Left ventricle myocardium inferior (tissue), 1 donor: ENCODE measurements at places on chromosomes 5 and 9.

- H3K27me3 ChIP-seq, result peaks cover 73% of the 10 kb centered on the region
- H3K27ac ChIP-seq, result peak overlapping the region; percentile 58
- peaks cover 19% of the 10 kb centered on the region for H3K4me1 ChIP-seq
- peak; percentile 35 for DNase-seq
These were observed 975 bp upstream of the NXNL2 start for GRCh38 chr9:88533951-88534455.

DNA sequence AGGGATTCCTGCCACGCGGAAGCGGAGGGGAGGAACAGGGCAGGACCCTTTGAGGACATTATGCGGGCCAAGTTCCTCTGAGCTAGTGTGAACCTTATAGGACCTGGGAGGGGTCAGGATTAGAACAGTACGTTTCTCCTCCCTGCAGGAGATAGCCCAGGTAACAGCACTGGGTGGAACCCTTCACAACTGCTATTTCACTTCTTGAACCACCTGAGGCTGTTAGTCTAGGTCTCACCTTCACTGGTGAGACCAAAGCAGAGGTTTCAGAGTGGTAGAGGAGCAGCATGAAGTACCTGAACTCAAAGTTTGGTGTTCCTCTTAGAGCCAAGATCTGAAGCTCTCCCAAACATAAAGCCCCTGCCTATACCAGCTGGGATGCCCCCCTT, 832 bp downstream of the EIF4EBP3 start:
- DNase-seq, result no peak
- peak overlapping the region; percentile 70 for H3K4me3 ChIP-seq
- peaks cover 53% of the 10 kb centered on the region for H3K4me1 ChIP-seq
- no peaks in the 10 kb centered on the region for H3K27me3 ChIP-seq

DNA sequence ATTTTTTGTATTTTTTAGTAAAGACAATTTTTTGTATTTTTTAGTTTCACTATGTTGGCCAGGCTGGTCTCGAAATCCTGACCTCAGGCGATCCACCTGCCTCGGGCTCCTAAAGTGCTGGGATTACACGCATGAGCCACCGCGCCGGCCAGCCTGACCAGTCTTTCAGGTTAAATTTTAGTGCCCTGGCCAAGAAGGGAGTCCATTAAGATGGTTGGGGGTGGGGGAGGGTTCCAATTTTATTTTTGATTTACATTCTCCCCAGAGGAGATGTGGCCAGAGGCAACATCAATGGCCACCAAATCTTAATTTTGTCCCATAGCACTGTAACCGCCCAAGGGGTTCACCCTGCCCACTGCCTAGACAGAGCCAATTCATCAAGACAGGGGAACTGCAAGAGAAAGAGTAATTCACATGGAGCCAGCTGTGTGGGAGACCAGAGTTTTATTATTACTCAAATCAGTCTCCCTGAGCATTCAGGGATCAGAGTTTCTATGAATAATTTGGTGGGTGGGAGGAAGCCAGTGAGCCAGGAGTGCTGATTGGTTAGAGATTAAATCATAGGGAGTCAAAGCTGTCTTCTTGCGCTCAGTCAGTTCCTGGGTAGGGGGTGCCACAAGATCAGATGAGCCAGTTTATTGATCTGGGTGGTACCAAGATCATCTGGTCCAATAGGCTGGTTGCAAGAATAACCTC, 24.7 kb downstream of the TBCA start:
- H3K27me3 ChIP-seq, result no peaks in the 10 kb centered on the region
- no peak overlapping the region for H3K4me3 ChIP-seq
- DNase-seq, result no peak
- no peaks in the 10 kb centered on the region for H3K36me3 ChIP-seq

GRCh38 chr5:117143406-117143805, 568.8 kb upstream of the SEMA6A start:
- no peaks in the 10 kb centered on the region for H3K4me1 ChIP-seq
- no peaks in the 10 kb centered on the region for H3K27me3 ChIP-seq
- DNase-seq, result no peak
- no peaks in the 10 kb centered on the region for H3K36me3 ChIP-seq
- no peak overlapping the region for H3K27ac ChIP-seq
- H3K4me3 ChIP-seq, result no peak overlapping the region

- H3K4me3 ChIP-seq, result no peak overlapping the region
- H3K4me1 ChIP-seq, result peaks cover 5% of the 10 kb centered on the region
- DNase-seq, result no peak
- no peaks in the 10 kb centered on the region for H3K27me3 ChIP-seq
- no peak overlapping the region for H3K27ac ChIP-seq
- H3K36me3 ChIP-seq, result peaks cover 9% of the 10 kb centered on the region
These were observed 54.8 kb downstream of the MYO10 start for GRCh38 chr5:16881251-16881650.

- H3K4me3 ChIP-seq, result no peak overlapping the region
- no peaks in the 10 kb centered on the region for H3K4me1 ChIP-seq
- no peak for DNase-seq
- H3K27me3 ChIP-seq, result no peaks in the 10 kb centered on the region
These were observed 113.5 kb upstream of the IL6ST start for GRCh38 chr5:56108246-56108645.

DNA sequence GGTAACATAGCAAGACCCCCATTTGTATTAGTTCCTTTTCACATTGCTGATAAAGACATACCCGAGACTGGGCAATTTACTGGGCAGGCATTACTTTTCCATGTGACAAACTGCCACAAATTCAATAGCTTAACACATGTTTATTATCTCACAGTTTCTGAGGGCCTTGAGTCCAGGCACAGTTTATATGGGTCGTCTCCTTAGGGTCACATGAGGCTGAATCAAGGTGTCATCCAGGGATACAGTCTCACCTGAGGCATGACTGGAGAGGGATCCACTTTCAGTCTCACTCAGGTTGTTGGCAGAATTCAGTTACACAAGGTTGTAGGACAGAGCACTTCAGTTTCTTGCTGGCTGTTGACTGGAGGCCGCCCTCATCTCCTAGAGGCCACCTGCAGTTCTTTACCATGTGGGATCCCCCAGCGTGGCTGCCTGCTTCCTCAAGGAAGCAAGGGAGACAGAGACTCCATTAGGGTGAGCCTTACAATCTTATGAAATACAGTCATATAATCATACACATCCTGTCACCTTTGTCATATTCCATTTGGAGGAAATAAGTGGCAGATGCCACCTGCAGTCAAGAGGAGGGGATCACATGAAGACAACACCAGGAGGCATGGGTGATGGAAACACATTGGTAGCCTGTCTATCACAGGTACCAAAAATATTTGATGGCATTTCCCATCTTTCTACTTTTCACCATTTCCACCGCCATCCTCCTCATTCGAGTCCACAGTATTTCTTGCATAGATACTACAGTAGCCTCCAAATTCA, 15.1 kb upstream of the ERAP1 start:
- DNase-seq, result no peak
- peaks cover 5% of the 10 kb centered on the region for H3K27me3 ChIP-seq

DNA sequence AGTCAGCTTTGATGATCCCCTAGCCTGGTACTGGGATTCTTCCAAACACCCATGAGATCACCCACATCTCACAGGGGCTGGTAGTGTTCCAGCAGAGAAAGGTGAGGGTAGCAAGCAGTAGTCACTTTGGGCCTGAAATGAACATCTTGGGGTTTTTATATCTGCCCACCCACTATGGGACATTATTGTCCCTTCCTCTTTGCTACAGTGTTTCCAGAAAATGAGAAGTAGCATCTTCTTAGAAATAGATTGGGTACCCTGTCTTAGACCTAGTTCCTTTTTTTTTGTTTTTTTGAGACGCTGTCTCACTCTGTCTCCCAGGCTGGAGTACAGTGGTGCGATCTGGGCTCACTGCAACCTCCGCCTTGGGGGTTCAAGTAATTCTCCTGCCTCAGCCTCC, 249.2 kb upstream of the ANKRD55 start:
- DNase-seq, result no peak
- peaks cover 44% of the 10 kb centered on the region for H3K4me1 ChIP-seq
- H3K36me3 ChIP-seq, result no peaks in the 10 kb centered on the region
- peak overlapping the region; percentile 79 for H3K4me3 ChIP-seq

- H3K27me3 ChIP-seq, result no peaks in the 10 kb centered on the region
- no peak for DNase-seq
- no peak overlapping the region for H3K27ac ChIP-seq
- H3K4me1 ChIP-seq, result no peaks in the 10 kb centered on the region
- H3K4me3 ChIP-seq, result no peak overlapping the region
These were observed 72.3 kb downstream of the IQGAP2 start for GRCh38 chr5:76475385-76475784.

- H3K27ac ChIP-seq, result no peak overlapping the region
- H3K4me3 ChIP-seq, result no peak overlapping the region
- no peaks in the 10 kb centered on the region for H3K27me3 ChIP-seq
These were observed 26.0 kb downstream of the RLN2 start for GRCh38 chr9:5278486-5278885.

GRCh38 chr9:33868440-33868973, 51.5 kb downstream of the UBE2R2 start:
- no peaks in the 10 kb centered on the region for H3K27me3 ChIP-seq
- H3K36me3 ChIP-seq, result no peaks in the 10 kb centered on the region
- no peak for DNase-seq
- peak overlapping the region; percentile 26 for H3K4me3 ChIP-seq
- H3K4me1 ChIP-seq, result peaks cover 47% of the 10 kb centered on the region

GRCh38 chr5:77791356-77791755, 15.2 kb upstream of the TBCA start:
- no peaks in the 10 kb centered on the region for H3K4me1 ChIP-seq
- no peak overlapping the region for H3K27ac ChIP-seq
- no peak for DNase-seq
- H3K4me3 ChIP-seq, result no peak overlapping the region
- H3K27me3 ChIP-seq, result no peaks in the 10 kb centered on the region
